ENCODE measurements at places on chromosomes 7 and 10. TPM values are rescaled to one million over a fixed set of nuclear protein-coding genes. Genes with fewer than 3 reads are reported as not detected.

The ENO4 gene
- total RNA-seq = not detected

DNA sequence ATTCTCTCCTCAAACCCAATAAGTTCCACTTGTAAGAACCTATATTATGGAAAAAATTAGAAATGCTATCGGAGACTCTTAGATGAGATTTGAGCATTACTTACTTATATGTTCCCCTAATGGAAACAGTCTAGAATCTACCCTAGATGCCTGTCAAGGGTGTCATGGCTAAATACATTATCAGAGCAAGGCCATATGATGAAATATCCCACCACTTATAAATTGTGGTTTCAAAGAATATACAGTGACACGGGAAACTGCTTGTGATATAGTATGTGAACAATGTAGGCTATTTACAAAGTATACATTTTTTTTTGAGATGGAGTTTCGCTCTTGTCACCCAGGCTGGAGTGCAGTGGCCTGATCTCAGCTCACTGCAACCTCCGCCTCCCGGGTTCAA is 46.3 kb upstream of the CTBP2 start:
- no peaks in the 10 kb centered on the region for H3K4me1 ChIP-seq
- no peak for DNase-seq
- H3K36me3 ChIP-seq = no peaks in the 10 kb centered on the region
- H3K27ac ChIP-seq = no peak overlapping the region
- no peaks in the 10 kb centered on the region for H3K27me3 ChIP-seq

GRCh38 chr10:69318867-69319727 is 40.8 kb downstream of the HK1 start:
- H3K4me3 ChIP-seq = peak overlapping the region; percentile 97
- peak overlapping the region; percentile 94 for H3K27ac ChIP-seq
- H3K27me3 ChIP-seq = no peaks in the 10 kb centered on the region
- H3K4me1 ChIP-seq = peaks cover 60% of the 10 kb centered on the region
- peak; percentile 78 for DNase-seq
- H3K36me3 ChIP-seq = peaks cover 20% of the 10 kb centered on the region

- H3K27me3 ChIP-seq = no peaks in the 10 kb centered on the region
- peak overlapping the region; percentile 80 for H3K27ac ChIP-seq
- no peak for DNase-seq
- peaks cover 48% of the 10 kb centered on the region for H3K36me3 ChIP-seq
- H3K4me1 ChIP-seq = peaks cover 82% of the 10 kb centered on the region
Observed at GRCh38 chr7:44617225-44617890, 10.9 kb downstream of the OGDH start.

GRCh38 chr10:44046605-44047004 is 338.3 kb downstream of the CXCL12 start:
- H3K4me1 ChIP-seq = no peaks in the 10 kb centered on the region
- H3K4me3 ChIP-seq = no peak overlapping the region
- peaks cover 19% of the 10 kb centered on the region for H3K27me3 ChIP-seq
- H3K36me3 ChIP-seq = no peaks in the 10 kb centered on the region
- no peak for DNase-seq

DNA sequence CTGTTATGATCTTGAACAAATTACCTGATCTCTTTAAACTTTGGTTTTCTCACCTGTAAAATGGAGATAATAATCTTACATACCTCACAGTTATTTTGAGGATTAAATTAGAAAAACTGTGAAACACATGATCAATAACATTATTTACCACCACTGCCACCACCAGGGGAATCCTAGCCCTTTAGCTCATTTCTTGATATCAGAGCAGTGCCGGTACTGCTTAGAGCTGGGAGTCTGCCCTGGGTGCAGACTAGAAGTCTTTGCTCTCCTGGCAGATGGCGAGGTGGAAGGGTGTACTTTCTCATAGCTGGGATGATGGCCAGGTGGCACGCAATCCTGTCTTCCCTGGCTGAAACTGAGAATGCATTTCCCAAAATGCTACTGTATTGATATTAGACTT is 12.7 kb upstream of the EFCAB10 start:
- peaks cover 5% of the 10 kb centered on the region for H3K4me1 ChIP-seq
- no peak for DNase-seq
- no peaks in the 10 kb centered on the region for H3K36me3 ChIP-seq

The HMX3 gene
- total RNA-seq = not detected

GRCh38 chr10:103854686-103855391 is 537 bp downstream of the SH3PXD2A start:
- H3K27ac ChIP-seq = no peak overlapping the region
- H3K4me3 ChIP-seq = peak overlapping the region; percentile 75
- H3K4me1 ChIP-seq = peaks cover 15% of the 10 kb centered on the region
- no peaks in the 10 kb centered on the region for H3K36me3 ChIP-seq
- peak; percentile 29 for DNase-seq

The ZNF488 gene
- 0.08 TPM for total RNA-seq

GRCh38 chr7:106535234-106535932 is 125.6 kb downstream of the CCDC71L start:
- no peak overlapping the region for H3K27ac ChIP-seq
- DNase-seq = no peak
- no peaks in the 10 kb centered on the region for H3K27me3 ChIP-seq

The WIPF3 gene
- total RNA-seq = not detected

DNA sequence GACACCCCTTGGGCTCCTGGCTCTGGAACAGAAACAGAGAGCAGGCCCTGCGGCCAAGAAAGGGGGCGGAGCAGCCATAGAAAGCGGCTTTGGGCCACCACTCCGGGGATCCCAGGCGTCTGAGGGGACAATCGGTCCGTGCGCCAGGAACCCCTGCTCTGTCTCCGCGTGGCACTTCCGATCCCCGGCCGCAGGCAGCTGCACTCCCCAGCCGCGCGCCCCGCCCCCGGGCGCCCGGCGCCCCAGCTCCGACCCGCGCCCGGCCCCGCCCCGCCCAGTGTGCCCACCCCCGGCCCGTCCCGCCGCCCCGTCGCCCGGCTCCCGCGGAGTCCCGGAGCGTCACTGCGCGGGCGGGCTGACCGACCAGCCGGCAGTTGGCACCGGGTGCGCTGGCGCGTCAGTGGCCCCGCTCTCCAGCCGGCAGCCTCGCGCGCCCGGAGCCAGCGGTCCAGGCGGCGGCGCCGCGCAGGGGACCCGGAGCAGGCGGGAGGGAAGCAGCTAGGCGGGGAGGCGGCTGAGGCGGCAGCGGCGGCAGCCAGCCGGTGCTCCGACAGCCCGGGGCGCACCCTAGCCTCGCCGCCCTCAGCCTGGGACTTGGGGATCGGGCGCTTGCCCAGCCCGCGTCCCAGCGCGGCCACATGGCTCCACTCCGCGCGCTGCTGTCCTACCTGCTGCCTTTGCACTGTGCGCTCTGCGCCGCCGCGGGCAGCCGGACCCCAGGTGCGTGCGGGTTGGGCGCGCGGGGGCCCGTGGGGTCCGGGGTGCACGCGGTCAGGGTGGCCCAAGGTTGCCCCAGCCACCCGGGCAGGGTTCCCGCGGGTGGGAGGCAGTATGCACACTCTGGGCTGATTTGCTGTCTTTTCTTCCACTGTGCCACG is at the start of gene ADAMTS14:
Gene ADAMTS14, plus strand, starts transcription at position 342 of the 878 bp plus-strand sequence. Its CDS starts 297 bp downstream, at position 639.
- no peak for DNase-seq
- H3K4me1 ChIP-seq = peaks cover 10% of the 10 kb centered on the region
- no peaks in the 10 kb centered on the region for H3K36me3 ChIP-seq
- peak within 1 kb of the TSS; percentile 30 for H3K4me3 ChIP-seq
- no peak within 1 kb of the TSS for H3K27ac ChIP-seq

The ERVW-1 gene
- not detected for total RNA-seq

GRCh38 chr7:133709036-133709880 is 417.9 kb upstream of the LRGUK start:
- peaks cover 6% of the 10 kb centered on the region for H3K4me1 ChIP-seq
- H3K4me3 ChIP-seq = no peak overlapping the region
- H3K36me3 ChIP-seq = no peaks in the 10 kb centered on the region
- H3K27me3 ChIP-seq = no peaks in the 10 kb centered on the region

- DNase-seq = no peak
- no peaks in the 10 kb centered on the region for H3K4me1 ChIP-seq
- H3K36me3 ChIP-seq = peaks cover 2% of the 10 kb centered on the region
- H3K4me3 ChIP-seq = no peak overlapping the region
- H3K27me3 ChIP-seq = no peaks in the 10 kb centered on the region
Observed at GRCh38 chr10:112689327-112690072, 242.5 kb downstream of the VTI1A start.

- no peaks in the 10 kb centered on the region for H3K36me3 ChIP-seq
- peaks cover 5% of the 10 kb centered on the region for H3K27me3 ChIP-seq
- no peaks in the 10 kb centered on the region for H3K4me1 ChIP-seq
Observed at GRCh38 chr10:96367470-96367869, 8.7 kb upstream of the OPALIN start.

DNA sequence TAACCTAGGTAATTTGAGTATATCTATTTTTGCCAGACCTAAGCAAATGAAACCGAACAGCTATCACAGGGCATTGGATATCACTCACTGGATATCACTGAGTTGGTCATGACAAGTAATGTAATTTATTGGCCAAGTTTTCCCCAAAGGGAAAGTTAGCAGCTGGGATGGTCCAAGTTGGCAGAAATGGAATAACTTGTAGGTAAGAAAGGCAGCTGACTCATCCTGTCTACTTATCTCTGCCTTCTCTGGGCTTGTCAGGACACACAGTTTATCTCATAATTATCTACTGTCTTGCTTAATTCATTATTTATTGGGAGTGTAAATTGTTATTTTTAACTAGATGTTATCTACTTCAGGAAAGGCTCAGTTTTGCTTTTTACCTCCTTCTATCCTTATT is 502.0 kb upstream of the DPP6 start:
- H3K36me3 ChIP-seq = no peaks in the 10 kb centered on the region
- no peaks in the 10 kb centered on the region for H3K27me3 ChIP-seq
- H3K27ac ChIP-seq = no peak overlapping the region
- no peak overlapping the region for H3K4me3 ChIP-seq
- no peak for DNase-seq

DNA sequence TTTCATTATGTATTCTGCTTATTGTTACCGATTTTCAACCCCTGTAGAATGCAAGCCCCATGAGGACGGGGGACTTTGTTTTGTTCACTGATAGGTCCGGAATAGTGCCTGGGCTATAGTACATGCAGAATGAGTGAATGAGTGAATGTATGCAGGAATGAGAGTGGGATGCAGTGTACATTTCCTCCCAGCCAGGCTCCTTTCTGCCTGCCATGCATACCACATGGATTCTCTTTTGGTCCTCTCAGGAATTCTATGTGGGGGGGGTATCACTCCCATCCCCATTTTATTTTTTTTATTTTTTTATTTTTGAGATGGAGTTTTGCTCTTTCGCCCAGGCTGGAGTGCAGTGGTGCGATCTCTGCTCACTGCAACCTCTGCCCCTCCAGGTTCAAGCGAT is 16.7 kb downstream of the TRIM56 start:
- no peaks in the 10 kb centered on the region for H3K36me3 ChIP-seq
- peaks cover 36% of the 10 kb centered on the region for H3K27me3 ChIP-seq
- DNase-seq = no peak
- H3K4me1 ChIP-seq = peaks cover 8% of the 10 kb centered on the region
- no peak overlapping the region for H3K4me3 ChIP-seq

The KDM7A gene
- 25.9 TPM for total RNA-seq

- no peak overlapping the region for H3K27ac ChIP-seq
- no peak for DNase-seq
- H3K36me3 ChIP-seq = no peaks in the 10 kb centered on the region
Observed at GRCh38 chr7:3289996-3290395, 11.1 kb upstream of the SDK1 start.

Data from activated CD4-positive, alpha-beta memory T cell treated with anti-CD3 and anti-CD28 coated beads, Interleukin-2, amount 10 ng/mL, durations not matched to agents 7 days and 5 days (primary cell).